ENCODE measurements at places on chromosomes 2 and 18.

DNA sequence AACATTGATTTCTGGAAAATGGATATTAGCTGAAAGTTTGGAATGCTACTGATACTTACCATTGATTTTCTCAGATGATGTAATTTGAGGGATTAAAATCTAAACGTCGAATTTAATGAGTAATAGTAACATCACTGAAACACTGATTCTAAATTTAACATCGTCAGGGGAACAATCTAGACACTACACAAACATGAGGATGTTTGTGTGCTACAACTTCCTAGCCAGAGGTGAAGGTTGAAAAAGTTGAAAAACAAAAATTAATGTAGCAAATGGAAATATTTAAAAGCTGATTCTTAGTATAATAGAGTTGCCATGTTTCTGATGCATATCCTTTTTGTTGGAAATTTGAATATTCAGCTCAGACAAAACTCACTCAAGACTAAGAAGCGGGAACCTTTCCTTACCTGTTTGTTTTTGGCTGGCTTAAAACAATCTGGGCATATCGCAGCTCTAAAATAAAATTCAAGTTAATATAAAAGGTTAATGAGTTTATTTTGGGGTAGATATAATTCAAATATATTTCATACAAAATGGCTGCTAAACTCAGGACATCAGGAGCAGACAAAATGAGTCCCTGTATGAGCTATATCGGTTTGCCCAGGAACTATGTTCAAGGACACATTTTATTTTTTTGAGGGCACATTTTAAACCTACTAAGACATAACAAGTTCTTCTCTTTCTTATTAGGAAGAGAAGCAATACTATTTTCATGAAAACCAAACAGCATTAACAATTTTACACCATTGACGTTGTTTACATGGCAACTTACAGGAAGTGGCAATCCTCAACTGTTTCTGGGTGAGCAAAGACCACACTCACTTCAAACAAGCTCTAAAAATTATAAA is 52.6 kb upstream of the PEX13 start:
- no peak for DNase-seq

DNA sequence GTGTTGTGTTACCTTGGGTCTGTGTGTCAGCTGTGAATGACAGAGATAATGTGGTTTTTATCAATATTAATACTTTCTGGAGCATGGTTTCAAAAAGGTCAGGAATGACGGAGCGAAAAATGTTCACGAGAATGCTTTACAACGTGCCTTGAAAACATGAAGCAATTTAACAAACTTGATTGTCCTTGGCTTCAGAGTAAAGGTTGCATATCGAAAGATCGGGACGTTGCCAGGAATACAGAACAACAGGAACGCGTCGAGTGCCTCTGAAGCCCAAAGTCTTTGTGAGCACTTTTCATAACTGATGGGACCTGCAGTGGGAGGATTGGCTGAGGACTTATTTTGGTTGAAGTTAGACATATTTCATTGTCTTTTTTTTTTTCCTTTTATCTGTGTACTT is 206.1 kb downstream of the ZNF407 start:
- DNase-seq, result no peak

DNA sequence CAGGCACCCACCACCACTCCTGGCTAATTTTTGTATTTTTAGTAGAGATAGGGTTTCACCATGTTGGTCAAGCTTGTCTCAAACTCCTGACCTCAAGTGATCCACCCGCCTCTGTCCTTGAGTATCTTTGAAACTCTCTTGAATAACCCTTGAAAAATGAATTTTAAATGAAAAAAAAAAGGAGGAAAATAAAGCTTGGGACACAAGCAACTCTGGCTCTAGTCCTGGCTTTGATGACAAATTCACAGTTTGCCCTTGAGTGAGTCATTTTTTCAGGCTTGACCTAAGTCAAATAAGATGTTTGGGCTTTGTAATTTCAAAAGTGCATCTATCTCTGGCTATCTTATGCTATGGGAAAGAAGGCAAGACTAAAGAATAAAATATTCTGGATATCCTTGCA is 79.0 kb upstream of the TRIB2 start:
- DNase-seq, result no peak

- DNase-seq, result no peak
These were observed 282.6 kb downstream of the CPS1 start for GRCh38 chr2:210839034-210839433.

GRCh38 chr2:30798536-30798991 is 8.7 kb downstream of the CAPN13 start:
- no peak for DNase-seq

GRCh38 chr2:36993841-36994620 is 27.7 kb upstream of the STRN start:
- no peak for DNase-seq

DNA sequence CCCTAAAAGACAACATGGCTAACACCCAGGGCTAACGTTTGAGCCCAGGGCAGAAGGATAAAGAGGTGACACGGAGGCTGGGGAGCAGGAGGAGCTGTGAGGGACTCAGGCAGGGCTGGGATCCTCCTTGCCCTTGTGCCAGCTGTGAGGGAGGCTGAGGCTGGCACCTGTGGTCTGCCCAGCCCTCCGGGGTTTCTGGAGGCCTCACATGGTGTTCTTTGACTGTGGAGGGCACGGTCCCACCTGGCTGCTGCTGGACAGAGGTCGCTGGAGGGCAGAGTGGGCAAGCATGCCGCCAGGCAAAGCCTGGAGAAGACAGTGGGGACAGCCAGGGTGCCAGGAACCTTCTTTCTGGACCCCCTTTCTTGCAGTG is 26.8 kb upstream of the CNNM3 start:
- DNase-seq, result no peak

- DNase-seq, result no peak
These were observed 222.6 kb upstream of the SPRED2 start for GRCh38 chr2:65655000-65655399.

GRCh38 chr2:190668892-190669291 is 20.0 kb downstream of the NAB1 start:
- DNase-seq, result peak; percentile 24

DNA sequence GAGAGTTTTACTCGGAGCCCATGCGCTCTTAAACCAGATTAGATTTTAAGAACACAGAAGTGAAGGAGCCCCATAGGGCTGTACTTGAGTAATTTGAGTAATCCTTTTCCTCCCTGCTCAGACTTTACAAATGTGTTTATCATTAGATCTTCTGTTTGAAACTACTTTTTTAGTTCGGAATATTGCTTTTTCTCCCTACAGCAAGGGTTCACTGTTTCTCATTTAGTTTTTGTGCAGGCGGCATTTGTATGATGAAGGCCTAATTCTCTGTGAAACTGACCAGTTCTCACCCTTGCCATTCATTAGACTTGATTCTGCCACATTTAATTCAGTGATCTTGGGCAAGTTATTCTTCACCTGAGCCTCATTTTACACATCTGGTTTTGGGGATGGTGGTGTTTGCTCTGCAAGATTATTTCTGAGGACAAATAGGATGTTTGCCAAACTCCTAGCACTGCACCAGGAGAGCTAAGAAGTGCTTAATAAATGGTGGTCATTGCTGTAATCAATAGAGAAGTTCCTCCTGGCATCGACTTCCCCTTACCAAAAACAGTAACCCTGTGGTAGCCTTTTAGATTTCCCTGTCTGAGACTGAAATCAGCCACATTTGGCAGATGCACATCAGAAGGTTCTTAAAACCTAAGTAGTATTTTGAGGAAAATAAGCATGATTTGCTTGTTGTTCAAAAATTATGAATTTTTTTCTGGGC is 2.2 kb downstream of the B3GNT2 start:
- DNase-seq, result no peak

- DNase-seq, result no peak
These were observed 84.1 kb downstream of the GALNT14 start for GRCh38 chr2:31053929-31054782.

DNA sequence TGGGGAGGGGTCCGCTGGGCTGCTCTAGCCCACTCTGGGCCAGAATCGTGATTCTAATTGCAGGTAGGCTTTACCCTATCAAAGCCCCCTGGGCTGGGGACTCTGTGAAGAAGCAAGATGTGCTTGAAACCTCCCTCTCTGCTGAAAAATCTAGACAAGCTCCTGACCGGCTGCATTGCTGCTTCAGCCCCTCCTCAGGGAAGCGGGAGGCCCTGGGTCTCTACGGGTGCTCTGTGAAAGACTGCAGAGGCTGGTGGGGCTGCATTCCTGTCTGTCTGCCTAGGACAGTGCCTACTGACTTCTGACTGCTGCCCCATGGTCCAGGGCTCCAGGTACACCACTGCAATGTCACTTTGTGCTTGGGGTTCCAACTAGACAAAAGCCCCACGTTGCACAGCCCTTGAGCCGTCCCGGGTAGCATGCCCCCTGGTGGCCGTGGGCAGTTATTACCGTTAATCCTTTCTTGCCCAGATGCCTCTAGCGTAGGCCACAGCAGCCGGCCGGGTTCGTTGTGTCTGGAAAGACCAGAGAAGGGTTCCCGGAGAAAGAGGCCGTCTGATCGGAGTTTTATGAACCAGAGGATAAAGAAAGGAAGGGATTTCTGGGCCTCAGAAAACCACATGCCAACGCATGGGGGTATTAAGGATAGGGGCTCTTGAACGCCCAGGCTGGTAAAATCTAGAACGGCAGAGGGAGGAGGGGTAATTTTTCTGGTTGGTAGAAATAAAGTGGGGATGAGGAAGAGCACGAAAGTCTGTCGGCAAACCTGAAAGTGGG is 15.9 kb upstream of the C1QL2 start:
- DNase-seq, result no peak

GRCh38 chr2:80068038-80068731 is 236.4 kb downstream of the LRRTM1 start:
- DNase-seq, result no peak

- DNase-seq, result no peak
These were observed 11.6 kb upstream of the B4GALT6 start for GRCh38 chr18:31695989-31696388.

DNA sequence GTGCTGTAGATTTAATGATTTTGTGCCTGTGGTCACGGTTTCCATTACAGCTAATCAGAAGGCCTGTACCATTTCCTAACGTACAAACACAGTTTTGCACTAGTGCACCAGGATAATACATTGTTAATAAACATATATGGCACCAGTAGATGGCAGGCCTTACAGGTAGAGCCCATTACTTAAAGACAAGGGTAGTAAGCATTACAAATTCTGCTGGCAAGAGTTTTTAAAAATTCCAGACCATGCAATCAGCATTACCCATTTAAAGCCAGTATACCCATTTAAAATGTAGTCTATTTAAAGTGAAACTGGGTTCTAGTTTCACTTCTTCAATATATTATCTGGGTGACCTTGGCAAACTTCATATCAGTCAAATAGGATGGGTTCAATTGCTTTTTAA is 224.2 kb downstream of the NUP35 start:
- no peak for DNase-seq

- no peak for DNase-seq
These were observed 1.2 kb upstream of the SGPP2 start for GRCh38 chr2:222423186-222423585.

- no peak for DNase-seq
These were observed 326.9 kb upstream of the HNRNPA3 start for GRCh38 chr2:176885661-176886060.

DNA sequence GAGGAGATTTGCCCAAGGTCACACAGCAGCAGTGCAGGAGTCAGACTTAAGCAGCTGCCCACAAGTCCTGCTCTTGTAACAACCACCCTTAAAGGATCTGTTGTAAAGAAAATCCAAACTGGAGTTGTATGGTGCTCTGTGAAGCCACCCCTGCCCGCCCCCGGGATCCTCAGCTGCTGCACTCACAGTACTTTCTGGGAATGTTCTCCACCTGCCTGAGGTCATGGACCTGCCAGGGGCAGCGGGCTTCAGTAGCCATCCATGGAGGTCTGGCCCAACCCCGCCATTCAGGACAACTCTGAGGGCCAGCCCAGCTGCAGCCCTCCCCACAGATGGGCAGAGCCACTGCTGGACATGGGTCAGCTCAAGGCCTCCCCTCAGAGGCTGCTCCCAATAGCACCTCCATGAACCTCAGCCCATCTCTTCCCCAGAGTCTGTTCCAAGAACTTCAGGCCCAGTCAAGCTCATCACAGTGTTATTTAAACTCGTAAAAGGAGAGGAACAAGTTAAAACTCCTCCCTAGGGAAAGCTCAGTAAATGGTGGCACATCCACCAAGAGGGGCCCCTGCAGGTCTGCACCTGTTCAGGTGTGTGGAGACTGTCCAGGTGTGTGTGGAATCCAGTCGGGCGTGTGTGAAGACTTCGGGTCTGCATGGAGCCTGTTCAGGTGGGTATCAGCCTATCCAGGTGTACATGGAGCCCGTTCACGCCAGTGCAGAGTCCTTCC is 39.4 kb upstream of the GPC1 start:
- DNase-seq, result no peak

- DNase-seq, result no peak
These were observed 123.5 kb upstream of the MYCN start for GRCh38 chr2:15816674-15817406.

- no peak for DNase-seq
These were observed 11.2 kb upstream of the CYP27C1 start for GRCh38 chr2:127231130-127231865.

GRCh38 chr2:2930841-2931240 is 446.8 kb downstream of the EIPR1 start:
- no peak for DNase-seq

DNA sequence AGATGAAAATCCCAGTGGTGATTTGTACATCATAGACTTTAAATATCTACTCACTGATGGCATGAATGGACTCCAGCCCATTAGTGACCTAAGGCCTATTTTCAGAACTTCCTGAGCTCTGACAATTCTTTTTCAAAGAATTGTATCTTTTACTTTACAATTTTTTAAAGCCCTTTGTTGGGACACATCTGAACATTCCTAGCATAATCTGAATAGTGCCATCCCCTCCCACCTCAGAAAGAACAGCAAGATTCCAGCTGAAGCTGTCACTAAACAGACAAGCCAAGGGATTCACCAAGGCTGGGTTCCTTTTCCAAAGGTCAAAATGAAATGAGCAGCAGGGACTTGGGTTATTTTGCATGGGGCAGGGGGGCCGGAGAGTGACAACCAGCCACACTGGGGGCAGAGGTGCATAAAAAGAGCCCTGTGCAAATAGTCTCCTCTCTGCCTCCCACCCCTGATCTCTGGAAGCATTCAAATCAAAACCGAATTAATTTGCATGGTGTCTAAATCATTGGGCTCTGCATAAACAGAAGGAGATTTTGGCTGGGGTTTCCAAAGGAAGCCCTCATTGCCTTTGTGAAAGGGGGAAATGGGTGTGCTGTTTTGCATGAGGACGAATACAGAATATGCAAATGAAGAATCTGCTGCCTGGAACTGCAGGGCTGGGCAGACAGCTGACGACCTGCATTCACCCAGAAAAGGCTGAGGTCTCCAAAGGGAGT is 17.2 kb downstream of the EPHA4 start:
- DNase-seq, result no peak

- no peak for DNase-seq
These were observed 132.8 kb downstream of the CYP26B1 start for GRCh38 chr2:72014831-72015230.
